ENCODE measurements at places on chromosomes 11 and 22.

DNA sequence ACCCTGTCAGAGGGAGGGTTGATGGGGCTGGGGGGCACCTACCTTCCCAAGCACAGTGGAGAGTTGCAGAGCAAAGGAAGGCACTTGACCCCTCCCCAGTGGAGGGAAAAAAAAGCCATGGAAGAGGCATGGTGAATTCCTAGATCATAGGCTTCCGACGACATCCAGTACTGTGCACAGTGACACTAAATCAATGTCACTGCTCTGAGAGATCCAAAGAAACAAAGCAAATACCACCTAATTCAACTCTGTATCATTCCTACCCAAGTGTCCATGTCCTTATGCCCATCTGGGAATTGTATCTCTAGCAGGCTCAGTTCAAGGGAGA lies 344.2 kb upstream of the NCAM1 start:
- DNase-seq: no peak

DNA sequence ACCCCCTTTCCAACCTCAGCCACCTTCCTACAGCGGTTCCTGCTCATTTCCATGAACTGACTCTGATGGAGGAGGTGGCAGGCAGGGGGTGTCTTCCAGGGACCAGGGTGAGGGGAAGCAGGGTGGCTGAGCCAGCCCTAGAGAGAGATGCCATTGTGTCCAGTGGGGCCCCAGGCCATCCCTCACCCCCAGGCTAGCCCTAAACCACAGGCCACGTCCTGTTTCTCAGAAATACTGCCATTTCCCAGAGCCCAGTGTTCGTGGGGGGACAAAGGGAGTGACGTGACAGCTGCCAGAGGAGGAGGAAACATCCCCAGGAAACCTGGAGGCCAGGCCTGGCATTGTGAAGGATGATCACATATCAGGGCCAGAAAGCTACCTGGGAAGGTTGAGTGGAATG lies 39.5 kb downstream of the CHRDL2 start:
- DNase-seq: no peak

DNA sequence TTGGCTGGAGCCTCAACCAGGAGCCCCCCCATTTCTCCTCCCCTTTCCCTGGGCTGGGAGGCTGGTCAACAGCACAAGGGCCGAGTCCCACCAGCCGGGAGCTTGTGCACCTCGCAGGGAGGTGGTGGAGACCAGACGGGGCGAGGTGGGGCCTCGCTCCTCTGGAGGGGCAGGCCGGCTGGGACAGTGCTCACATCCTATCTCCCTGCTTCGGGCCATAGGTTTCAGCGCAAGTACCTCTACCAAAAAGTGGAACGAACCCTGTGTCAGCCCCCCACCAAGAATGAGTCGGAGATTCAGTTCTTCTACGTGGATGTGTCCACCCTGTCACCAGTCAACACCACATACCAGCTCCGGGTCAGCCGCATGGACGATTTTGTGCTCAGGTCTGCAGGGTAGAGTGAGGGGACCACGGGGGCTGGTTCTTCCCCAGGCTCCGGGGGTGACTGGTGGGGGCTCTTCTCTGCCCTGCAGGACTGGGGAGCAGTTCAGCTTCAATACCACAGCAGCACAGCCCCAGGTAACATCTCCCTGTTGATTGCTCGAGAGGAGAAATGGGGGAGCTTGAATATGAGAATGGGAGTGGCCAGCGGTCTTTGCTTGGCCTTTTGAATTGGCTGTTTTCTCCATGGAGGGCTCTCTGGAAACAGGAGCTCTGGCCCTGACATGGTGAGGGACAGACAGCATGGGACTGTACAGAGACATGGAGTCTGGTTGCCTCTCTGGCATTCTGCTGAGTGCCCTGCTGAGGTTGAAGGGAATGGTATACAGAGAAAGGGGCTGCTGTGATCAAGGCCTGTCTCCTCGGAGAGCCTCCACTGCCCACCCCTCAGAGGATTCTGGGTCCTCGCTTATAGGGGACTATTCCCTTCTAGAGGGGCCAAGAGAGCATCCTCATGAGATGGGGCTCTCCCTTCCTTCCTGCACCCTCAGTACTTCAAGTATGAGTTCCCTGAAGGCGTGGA lies 3.3 kb downstream of the SIDT2 start:
- DNase-seq: peak; percentile 6

DNA sequence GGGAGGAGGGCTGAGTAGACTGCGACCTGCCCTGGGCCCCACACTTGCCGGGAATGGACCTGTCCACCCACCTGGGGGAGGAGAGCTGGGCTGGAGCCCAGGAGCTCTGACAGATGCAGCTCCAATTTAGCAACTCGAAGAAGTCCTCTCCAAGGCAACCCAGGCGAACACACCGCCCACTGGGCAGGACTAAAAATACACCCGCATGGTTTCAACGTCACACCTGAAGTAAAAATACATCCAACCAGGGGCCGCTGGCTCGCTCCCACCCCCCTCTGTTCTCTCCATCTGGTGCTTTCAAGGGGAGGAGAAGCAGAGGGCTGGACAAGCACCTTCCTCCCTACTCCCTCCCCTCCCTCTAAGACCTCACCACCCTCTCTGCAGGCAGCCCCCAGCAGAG lies 119.9 kb downstream of the FEZ1 start:
- no peak for DNase-seq

Data from GM10248 (cell line).